ENCODE measurements at places on chromosomes 4 and X. TPM values are rescaled to one million over a fixed set of nuclear protein-coding genes. Genes with fewer than 3 reads are reported as not detected.

- DNase-seq: no peak
Observed at GRCh38 chr4:20829617-20830357, 129.5 kb downstream of the PACRGL start.

GRCh38 chr4:105122350-105122749, 24.3 kb upstream of the TET2 start:
- peak; percentile 66 for DNase-seq

GRCh38 chr4:25209702-25210101, 24.1 kb upstream of the PI4K2B start:
- no peak for DNase-seq

DNA sequence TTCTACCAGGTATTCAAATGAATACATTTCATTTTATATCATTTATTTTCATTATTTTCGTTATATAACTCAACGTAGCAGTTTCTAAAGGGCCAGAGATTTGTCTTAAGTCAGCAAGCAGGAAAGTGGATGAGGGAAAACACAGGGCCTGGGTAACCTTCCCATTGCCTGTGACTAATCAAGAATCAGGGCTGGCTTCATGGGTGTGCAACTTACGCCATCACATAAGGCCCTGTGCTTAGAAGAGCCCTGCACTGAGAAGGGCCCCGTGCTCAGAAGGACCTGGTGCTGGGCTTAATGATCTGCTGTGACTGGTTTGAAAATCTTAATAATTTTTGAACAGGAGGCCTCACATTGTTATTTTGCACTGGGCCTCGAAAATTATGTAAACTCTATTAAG, 65.4 kb upstream of the FAM9C start:
- no peak for DNase-seq

DNA sequence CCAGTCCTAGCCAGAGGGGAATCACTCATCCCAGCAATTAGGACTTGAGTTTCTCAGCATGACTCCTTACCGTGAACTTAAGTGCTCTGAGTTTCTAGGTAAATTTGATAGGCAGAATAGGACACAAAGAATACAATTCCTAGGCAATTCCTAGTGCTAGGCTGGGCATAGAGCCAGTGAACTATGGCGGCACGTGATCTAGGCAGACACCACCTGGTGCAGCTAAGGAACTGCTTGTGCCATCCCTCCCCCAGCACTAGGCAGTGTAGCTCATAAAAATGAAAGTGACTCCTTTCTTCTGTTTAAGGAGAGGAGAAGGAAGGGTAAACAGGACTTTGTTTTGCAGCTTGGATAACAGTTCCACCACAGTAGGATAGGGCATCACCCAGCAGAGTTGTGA, 736.3 kb upstream of the PCDH7 start:
- DNase-seq: no peak

- DNase-seq: peak; percentile 22
Observed at GRCh38 chrX:103254171-103254824, 657 bp downstream of the TCEAL8 start.

- no peak for DNase-seq
Observed at GRCh38 chr4:106022454-106022853, 127.2 kb downstream of the NPNT start.

DNA sequence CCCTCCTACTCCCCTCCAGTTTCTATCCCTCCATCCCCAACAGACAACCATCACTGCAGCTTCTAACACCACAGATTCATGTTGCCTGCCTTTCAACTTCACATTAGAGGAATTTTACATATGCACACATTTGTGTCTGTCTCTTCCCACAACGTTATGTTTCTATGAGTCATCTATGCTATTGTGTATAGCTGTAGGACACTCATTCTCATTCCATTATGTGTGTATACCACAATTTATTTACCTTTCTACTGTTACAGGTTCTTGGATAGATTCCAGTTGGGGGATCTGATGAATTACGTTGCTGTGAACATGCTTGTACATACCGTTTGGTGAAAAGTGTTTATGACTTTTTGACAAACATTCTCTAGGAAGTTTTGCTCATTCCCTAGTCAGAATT, 58.8 kb upstream of the TRPC3 start:
- no peak for DNase-seq

The TRPC3 gene
- 3.3 TPM for total RNA-seq

- DNase-seq: no peak
Observed at GRCh38 chr4:93092765-93093164, 735.8 kb upstream of the ATOH1 start.

GRCh38 chr4:153327247-153327646, 17.2 kb upstream of the MND1 start:
- no peak for DNase-seq

The RTL5 gene
- total RNA-seq: 1.8 TPM

DNA sequence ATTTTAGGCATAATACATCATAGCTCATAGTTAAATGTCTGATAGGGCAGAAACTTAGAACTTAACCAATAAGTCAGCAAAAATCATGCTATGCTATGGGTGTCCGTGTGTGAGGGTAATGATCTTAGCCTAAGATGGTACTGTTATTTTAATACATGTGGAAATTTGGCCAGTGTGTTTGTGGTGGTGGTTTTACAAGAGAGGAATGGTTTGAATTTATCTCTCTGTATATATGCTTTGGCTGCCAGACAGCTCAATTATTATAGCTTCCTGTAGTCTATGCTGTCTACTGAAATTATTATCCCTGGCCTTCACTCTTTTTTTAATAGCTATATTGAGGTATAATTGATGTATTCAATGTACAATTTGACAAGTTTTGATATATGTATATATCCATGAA, 21.3 kb downstream of the ZNF330 start:
- DNase-seq: no peak

GRCh38 chrX:49269767-49270248, at the start of gene PPP1R3F:
Gene PPP1R3F, plus strand, starts transcription at chrX:49269793. Its CDS starts 77 bp downstream, at chrX:49269870.
- DNase-seq: no peak

DNA sequence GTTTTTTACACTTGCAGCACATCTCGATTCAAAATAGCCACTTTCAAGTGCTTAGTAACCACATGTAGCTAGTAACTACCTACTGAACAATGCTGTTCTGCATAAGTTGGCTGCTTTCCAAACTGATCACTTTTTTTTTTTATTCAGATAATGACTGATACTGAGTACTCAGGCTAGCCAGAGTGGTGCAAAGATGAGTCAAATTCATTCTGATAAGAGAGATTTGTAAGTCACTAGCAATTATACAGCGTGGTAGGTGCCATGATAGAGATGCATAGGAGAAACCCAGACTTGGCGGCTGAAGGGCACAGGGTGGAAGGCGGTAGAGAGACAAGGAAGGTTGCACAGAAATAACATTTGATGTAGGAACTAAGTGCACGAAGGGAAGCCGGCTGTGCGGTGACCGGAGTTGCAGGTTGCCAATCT, 357 bp upstream of the IGBP1 start:
- no peak for DNase-seq

DNA sequence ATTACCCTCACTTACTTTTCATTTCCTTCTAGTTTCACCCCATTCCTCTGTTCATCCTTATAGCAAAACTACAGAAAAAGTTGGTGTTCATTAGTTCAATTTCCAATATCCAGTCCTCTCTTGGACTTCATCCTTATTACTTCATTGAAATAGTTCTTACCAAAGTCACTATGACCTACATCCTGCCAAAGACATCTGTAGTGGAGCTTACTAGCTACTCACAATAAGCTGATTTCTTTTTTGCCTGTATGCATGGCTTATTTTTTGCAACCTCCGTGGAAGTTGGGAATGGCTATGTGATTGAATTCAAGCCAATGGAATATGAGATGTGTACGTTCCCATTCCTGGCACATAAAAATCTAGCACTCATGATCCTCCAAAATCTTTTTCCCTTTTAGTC, 4.6 kb upstream of the CDKL2 start:
- no peak for DNase-seq

- peak; percentile 77 for DNase-seq
Observed at GRCh38 chr4:140359562-140360427, 13.7 kb upstream of the SCOC start.

The TXK gene
- 1.9 TPM for total RNA-seq

- no peak for DNase-seq
Observed at GRCh38 chrX:50107470-50107869, 93.3 kb downstream of the AKAP4 start.

The CTBP1 gene
- 80.9 TPM for total RNA-seq

DNA sequence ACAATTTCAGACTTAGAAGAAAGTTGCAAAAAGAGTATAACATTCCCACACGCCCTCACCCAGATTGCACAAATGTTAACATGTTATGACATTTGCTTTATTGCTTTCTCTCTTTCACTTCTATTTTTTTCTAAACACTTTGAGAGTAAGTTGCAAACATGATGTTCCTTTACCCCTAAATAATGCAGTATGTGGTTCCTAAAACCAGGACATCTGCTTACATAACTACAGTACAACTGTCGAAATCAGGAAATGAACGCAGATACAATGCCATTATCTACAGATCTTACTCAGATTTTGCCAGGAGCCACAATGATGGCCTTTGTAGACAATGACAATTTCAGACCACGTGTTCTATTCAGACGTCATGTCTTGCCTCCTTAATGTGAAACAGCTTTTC, 22.4 kb downstream of the SH3TC1 start:
- DNase-seq: no peak

DNA sequence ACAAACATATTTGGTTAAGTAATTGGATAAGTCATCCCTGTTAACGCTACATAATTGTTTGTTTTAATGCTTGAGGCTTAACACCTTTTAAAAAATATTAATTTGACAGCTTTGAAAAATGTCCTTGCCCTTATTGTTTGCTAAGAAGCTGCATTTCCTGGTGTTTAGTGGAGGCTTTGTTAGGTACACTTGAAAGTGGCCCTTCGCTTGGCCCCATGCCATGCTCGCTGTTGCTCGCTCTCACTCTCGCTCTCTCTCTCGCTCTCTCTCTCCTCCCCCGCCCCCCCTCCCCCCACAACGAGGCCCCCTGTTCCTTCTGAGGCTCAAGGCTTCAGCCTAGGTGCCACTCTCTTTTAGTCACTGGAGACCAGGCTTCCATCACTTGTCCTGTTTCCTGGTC, 139.6 kb downstream of the DCLK2 start:
- DNase-seq: no peak

GRCh38 chr4:78250500-78250899, 193.4 kb downstream of the FRAS1 start:
- DNase-seq: no peak

The ATP2B3 gene
- not detected for total RNA-seq

DNA sequence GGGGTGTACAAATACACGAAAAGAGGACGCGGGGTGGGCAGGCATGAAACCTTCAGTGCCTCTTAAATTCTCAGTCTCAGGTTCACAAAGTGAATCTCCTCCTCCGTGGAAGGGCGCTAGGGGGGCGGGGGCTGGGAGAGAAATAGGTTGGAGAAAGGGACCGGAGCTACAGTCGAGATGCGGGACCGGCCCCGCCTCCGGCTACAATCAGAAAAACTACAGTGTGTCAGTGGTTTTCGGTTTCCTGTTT, 3.4 kb downstream of the MAML3 start:
- DNase-seq: no peak

The BGN gene
- total RNA-seq: 0.08 TPM

DNA sequence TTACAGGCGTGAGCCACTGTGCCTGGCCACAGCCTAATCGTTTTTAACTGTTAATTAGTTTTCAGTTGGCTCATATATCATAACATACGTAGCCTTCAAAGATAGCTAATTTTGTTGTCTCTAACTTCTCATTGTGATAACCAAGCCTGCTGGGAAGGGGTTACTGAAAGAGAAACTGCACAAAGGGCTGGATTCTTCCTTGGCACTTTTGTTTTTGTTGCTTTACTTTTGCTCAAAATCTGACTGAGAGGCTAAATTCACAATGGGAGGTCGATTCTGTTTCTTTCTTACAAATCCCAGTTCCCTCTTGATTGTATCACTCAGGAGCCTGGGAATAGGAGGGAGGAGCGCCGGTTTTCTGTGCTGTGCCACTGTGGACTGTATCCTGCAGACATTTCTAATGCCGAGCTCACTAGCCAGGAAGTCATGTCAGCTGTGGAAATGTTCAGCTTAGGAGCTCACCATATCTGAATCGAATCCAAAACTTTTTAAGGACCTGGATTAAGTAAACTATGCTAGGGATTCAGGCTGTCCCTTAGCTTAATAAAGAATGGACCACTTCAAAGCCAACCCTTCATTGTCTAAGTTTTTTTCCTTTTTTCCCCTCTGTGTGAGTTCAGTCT, 120.5 kb upstream of the FAT1 start:
- DNase-seq: peak; percentile 90

The LUZP4 gene
- total RNA-seq: not detected

- no peak for DNase-seq
Observed at GRCh38 chr4:27643101-27643500, 782.5 kb downstream of the STIM2 start.

GRCh38 chr4:184771416-184771815, 37.5 kb upstream of the CENPU start:
- no peak for DNase-seq

DNA sequence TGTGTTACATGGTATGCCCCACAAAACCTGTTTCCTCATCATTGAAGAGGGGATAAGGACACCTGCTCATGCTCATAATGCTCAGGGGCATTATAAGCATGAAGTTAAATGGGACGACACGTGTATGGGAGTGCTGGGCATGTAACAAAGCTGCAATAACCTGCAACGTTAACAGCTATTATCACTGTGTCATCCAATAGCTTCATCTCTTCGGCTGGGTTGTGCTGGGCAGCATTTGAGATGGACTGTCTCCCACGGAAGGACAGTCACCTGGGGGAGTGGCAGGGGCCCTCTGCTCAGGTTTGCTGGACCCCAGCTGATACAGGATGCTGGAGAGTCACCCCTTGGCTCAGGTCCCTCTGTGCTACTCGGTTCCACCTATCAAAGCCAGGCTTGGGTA, 94.5 kb downstream of the NSUN7 start:
- no peak for DNase-seq

DNA sequence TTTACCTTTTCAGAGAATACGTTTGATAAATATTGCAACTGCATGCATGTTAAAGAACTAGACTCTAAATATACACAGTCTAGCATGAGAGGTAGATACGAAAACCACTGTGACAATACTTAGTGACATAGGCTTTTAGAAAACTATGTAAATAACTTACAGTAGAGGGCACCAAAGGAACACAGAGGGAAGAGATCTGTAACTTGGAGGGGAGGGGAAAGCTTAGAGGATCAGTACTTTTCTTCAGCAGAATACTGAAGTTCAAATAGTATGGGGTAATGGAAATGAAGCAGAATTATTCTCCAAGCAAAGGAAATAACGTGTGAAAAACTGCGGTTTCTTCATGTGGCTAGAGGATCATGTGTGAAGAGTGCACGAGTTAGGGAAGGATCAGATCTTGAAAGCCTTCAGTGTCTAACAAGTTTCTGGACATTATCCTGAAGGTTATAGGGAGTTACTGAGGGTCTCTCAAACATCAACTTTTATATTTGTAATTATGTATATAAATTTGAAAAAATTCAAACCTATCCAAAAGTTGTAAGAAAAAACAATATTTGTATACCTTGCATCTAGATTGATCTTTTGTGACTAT, 264.3 kb downstream of the NPFFR2 start:
- DNase-seq: peak; percentile 29

The GUCY1A1 gene
- total RNA-seq: not detected

DNA sequence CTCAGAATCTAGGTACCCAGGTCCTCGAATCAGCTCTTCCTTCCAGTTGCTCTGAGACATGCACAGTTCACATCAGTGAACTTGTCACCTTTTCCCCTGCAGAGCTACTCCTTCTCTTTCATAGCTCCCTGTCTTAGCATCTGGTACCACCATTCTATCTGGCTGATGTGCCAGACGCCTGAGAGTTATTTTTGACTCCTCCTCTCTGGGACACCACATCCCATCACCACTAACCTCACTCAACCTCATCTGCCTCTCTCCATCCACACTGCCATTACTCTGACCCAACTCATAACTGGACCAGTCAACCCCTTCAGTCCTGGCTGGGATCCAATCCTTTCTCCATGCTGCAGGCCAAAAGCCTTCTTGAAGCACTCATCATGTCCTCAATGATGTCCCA, 44.5 kb downstream of the SLC2A9 start:
- no peak for DNase-seq
